ENCODE measurements at places on chromosomes 2 and 18.

GRCh38 chr18:35026407-35027061 is 14.7 kb upstream of the MAPRE2 start:
- DNase-seq, result no peak

DNA sequence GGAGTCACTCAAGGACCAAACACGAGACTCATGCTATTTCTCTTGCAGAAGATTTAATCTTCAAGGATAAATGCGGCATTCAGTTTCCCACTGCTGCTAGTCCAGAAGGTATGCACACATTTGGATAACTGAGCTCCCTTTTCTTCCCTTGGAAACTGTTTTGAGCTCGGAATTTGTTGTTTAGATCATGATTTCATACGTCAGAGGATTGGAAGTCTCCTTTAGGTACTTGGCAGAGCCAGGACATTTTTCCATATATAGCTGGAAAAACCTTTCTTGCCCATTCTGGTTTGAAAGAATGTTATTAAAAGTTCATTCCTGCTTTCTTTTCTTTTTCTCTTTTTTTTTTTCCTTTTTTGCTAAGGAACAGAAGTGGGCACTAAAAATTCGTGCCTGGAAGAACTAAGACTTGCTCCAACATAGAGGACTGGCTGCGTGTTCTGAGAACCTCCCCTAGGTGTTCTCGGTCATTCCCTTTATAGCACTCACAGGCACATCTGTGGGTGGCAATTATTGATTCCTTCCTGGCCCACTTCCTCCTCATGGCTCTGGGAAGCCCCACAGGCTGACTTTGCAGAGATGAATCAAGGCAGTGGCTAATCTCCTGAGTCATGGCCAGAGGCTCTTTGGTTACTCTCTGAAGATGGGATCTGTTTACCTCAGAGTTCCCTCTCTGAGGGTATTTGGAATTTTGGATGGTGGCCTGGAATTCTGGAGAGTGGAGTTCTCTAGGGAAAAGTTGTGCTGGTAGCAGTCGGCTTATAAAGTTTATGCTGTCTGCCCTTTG is 104.8 kb downstream of the PLCL1 start:
- no peak for DNase-seq

DNA sequence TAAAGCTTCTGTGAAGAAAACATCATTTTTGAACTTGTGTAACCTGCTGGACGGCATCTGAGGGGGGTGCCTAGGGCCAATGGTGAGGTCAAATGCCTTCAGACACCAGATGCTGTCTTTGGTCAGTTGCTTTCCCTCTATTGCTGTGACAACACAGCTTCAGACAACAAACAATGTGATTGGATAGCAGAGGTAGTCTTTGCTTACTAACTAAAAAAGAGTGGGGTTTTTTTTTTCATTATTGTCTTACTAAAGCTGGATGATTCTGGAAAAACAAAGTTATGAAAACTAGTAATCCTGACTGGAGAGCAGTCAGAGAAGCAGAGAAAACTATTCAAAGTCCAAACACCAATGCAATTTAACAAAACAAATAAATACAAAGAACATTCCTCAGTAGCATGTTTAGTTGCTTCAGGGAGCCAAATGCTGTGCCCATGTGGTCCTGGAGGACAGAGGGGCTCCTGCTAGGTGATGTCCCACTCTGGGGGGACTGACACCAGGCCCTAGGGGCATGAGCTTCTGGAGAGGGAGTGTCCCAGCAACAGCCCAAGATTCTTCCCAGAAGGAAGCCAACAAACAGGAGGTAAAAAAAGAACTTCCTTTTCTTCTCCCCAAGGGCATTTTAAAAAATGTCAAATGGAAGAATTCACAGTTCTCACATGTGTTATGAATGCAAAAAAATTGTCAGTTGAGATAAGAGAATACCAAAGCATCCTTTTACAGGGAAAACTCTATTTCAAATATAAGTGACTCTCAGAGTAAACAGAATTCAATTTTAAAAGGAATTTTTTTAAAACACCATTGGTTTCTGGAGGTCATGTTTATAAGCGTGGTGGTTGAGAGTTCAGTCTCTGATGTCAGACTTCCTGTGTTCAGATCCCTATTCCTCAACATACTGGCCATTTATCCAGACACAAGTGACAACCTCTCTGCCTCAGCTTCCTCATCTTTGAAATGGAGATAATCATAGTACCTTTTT is 181.1 kb upstream of the PGAP1 start:
- DNase-seq, result peak; percentile 81

GRCh38 chr2:145080426-145080825 is 560.5 kb upstream of the ZEB2 start:
- no peak for DNase-seq

DNA sequence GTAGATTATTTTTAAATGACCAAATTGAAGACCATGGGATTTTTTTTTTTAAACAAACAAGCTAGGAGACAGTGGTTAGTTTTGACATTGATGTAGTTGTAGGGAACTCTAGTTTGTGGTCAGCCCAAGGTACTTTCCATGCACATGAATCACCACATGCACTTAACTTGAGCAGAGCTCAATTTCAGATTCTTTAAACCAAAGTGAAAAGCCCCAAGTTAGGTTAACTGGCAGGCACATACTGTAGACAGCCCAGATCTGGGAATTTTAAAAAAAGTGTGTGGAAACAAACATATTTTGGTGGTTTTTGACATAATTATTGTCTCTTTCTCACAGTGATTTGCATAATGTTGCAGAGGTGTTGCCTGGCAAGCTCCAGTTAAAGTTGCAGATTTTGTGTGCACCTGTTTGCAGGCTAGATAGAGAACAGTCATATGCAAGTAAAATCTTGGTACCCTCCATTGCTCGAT is 88.4 kb downstream of the BCL2L11 start:
- peak; percentile 26 for DNase-seq

DNA sequence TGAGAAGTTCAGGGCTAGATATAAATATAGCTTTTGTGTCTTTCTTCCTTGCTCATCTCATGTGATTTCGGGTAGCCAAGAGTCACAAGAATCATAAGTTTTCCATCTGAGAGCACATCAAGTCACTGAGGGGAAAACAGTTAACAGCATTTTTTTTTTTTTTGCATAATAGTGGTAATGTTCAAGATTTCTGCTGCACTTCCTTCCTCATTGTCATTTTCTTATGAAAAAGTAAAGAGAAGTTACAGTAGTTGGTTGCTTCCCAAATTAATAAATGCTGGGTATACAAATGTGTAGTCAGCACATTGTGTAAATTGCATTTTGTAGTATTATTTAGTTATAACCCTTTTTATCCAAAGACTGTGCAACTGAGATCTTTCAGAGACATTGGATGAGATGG is 93.6 kb downstream of the ZEB2 start:
- no peak for DNase-seq

GRCh38 chr2:198905881-198906612 is 551.7 kb downstream of the SATB2 start:
- no peak for DNase-seq

GRCh38 chr18:3689091-3689490 is 239.1 kb downstream of the TGIF1 start:
- no peak for DNase-seq

DNA sequence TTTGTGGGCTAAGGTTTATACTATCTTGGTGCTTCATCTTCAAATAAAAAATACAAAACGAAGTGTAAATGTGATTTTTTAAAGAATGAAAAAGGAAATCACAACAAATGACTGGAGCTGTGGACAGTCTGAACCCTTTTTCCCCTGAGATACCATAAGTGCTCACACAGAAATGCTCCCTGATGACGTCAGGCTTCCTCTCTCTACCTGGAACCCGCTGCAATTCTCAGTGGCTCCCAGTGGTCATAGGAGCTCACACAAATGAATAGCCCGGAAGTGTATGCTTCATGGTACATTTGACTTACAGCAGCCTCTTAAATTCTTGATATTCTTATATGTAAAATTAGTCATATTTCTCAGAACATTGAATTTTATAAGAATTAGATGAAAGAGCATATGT is 249.7 kb upstream of the GYPC start:
- no peak for DNase-seq

GRCh38 chr2:16654833-16655444 is 10.7 kb downstream of the CYRIA start:
- no peak for DNase-seq

DNA sequence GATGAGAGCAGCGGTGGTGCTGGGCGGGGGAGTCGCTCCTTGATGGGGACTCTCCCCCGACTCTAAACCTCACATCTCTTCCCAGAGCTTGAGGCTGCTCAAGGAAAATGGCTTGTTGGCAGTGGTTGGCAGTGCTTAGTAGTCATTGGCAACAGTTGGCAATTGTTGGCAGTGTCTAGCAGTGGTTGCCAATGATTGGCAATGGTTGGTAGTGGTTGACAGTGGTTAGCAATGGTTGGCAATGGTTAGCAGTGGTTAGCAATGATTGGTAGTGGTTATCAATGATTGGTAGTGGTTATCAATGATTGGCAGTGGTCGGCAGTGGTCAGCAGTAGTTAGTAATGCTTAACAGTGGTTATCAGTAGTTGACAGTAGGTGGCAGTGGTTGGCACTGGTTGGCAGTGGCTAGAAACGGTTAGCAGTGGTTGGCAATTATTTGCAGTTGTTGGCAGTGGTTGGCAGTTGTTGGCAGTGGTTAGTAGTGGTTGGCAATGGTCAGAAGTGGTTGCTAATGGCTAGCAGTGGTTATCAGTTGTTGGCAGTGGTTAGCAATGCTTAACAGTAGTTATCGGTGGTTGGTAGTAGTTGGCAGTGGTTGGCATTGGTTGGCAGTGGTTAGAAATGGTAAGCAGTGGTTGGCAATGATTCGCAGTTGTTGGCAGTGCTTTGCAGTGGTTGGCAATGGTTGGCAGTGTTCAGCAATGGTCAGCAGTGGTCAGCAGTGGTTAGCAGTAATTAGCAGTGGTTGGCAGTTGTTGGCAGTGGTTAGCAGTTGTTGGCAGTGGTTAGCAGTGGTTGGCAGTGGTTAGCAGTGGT is 85.4 kb upstream of the OTOS start:
- no peak for DNase-seq

- DNase-seq, result no peak
Observed at GRCh38 chr2:26529406-26530239, 51.7 kb upstream of the OTOF start.

DNA sequence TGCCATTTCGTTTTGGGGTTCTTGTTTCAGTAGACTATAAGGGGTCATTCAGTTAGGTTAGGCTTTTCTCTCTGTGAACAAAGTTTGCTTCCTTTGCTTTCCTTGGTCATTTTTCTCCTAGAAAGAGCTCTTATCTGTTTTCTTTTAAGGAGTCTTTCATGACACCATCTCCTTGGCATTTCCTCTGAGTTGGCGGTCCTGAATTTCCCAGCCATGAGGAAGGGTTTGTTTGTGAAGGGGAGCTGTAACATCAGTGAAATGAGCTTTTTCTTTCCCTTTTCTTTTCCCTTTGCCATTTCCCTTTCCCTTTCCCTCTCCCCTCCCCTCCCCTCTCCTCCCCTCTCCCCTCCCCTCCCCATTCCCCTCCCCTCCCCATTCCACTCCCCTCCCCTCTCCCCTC is 61.7 kb downstream of the MAP4K4 start:
- peak; percentile 73 for DNase-seq
